ENCODE measurements at places on chromosomes 12 and 14. TPM values are rescaled to one million over a fixed set of nuclear protein-coding genes. Genes with fewer than 3 reads are reported as not detected.

The LRRIQ1 gene
- total RNA-seq: 0.65 TPM

The RBP5 gene
- not detected for total RNA-seq

The BHLHE41 gene
- total RNA-seq: 0.15 TPM

The SMIM41 gene
- not detected for total RNA-seq

The JDP2 gene
- 18.8 TPM for total RNA-seq

The ACOT6 gene
- total RNA-seq: 0.30 TPM
